T-helper 2 cell (primary cell): ENCODE measurements at places on chromosomes 2 and 18.

DNA sequence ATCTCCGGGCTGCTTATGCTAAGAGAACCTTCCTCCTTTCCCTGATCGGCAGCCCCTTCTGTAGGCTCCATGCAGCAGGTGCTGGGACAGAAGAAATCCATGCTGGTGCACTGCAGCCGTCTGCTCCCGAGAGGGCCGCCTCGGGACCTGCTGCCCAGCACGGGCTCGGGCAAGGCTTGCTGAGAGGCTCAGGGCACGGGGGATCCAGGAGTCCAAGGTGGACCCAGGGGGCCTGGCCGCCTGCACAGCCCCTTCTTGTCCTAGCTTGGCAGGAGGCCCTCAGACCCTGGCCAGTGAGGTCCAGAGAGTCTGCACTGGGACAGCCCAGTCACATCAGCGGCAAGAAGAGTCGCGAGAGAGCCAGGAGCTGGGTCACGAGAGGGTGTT is 13.3 kb upstream of the DUSP2 start:
- DNase-seq = no peak

- DNase-seq = no peak
Measured at GRCh38 chr2:241496904-241497877, 11.2 kb downstream of the STK25 start.

DNA sequence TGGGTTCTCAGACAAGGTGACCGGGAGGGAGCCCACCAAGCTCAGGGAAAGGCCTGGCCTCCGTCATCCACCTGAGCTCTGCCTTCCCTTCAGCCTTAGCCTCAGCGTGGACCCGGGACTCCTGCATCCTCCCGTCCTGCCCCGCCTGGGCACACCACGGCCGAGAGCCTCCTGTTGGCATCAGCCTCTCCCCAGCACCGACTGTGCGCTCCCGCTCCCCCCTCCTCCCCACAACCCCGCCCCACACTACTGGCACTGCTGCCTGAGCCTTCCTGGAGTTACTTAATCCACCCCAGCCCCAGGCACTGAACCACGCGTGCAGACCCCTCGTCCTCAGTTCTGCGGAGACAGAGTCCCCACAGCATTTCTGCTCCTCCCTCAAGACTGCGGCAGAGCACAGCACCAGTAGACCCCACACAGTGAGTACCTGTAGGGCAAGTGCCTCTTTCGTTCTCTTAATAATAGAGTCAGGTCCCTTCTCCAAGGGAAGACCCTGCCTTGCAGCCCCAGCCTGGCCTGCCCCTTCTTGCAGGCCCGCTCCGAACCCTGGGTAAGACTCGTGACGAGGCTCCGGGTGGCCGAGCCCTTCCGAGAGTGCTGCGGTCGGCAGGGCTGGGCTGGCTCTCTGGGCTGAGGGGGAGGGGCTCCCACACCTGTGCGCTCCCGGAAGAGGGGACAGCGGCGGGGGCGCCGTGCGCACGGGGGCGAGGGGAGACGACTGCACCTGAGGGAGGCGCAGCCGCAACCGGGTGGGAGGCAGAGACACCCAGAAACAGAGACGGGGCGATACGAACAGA is at the start of gene AMER3:
AMER3 (plus strand) TSS at position 285 of the 797 bp plus-strand sequence. CDS start 6,533 bp downstream, outside the sequence.
- DNase-seq = no peak

DNA sequence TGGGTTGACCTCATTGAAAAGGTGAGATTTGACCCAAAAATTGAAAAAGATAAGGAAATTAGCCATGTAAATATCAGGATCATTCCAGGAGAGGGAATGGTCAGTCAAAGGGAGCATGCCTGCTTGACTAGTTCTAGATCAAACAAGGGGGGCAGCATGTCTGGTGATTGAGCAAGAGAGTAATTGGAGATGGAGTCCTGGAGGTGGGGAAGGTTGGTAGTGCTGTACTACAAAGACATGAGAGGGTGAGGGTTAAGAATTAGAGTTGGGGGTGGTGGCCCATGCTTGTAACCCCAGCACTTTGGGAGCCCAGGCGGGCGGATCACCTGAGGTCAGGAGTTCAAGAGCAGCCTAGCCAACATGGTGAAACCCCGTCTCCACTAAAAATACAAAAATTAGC is 2.0 kb downstream of the MRPL30 start:
- no peak for DNase-seq

- DNase-seq = no peak
Measured at GRCh38 chr2:81976998-81977397, 1672.4 kb upstream of the LRRTM1 start.

DNA sequence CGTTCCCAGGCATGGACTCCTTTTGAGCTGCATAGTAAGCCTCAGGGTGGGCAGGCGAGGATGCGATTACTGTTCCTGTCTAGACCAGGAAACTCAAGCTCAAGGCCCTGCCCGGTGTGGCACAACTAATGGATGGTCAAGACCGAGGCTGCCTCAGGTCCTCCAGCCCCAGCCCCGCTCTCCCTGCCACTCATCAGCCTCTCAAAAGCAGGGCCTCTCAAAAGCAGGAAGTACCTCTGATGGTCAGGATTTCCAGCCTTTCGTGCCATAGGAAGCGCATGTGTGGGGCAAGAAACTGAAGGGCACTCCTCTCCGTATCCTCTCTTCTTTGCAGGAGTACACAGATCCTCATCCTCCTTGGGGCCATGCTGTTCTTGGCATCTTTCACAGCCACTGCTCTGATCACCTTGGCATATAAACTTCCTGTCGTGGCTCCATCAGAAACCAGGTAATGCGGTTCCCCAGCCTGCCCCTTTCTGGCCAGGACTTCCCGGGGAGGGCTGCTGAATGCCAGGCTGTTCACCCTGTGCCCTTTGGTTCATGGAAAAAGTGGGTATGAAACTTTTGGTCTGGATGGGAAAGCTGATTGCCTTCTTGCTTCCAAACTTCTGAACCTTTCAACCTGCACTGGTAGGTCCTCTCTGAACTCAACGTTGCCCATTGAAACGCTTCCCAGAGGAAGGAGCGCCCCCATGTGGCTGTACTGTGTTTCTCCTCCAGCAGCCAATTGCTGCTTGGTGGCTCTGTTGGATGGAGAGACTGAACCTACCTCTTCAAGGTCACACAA is 82.8 kb upstream of the SEC11C start:
- DNase-seq = no peak

DNA sequence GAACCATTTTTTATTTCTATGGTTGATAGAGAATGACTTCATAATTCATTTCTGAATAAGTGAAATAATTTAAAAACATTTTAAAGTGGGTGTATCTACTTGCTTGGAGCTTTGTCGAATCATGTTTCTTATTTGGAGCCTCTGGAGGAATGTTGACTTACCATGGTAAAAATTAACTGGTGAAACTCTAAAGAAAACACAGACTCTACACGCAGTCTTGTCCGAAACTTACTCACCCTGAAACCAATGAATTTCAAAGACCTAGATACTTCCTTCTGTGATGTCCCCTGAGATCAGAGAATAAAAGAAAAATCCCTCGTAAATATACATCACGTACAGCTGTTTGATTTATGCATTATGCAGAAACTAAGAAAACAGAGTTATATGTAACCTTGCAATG is 665.2 kb upstream of the NRXN1 start:
- no peak for DNase-seq

DNA sequence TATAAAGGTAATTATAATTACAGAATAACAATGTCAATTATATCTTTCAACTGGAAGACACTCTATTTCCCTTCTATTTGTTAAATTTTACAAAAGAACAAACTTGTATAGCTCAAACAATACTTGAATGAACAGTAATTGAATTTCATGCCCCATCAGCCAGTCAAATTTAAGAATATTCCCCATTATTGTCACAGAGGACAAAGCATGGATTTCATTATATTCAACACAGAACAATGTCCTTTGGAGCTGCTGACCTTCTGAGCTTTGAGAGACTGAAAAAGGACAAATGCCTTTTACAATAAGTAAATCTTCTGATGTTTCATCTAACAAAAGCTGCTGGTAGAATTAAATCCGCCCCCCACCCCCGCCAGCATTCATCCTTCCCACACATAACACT is 187.5 kb upstream of the MC4R start:
- no peak for DNase-seq

- DNase-seq = no peak
Measured at GRCh38 chr2:119233326-119234020, 9.8 kb downstream of the STEAP3 start.

- no peak for DNase-seq
Measured at GRCh38 chr2:165113414-165113813, 90.4 kb downstream of the SCN3A start.

DNA sequence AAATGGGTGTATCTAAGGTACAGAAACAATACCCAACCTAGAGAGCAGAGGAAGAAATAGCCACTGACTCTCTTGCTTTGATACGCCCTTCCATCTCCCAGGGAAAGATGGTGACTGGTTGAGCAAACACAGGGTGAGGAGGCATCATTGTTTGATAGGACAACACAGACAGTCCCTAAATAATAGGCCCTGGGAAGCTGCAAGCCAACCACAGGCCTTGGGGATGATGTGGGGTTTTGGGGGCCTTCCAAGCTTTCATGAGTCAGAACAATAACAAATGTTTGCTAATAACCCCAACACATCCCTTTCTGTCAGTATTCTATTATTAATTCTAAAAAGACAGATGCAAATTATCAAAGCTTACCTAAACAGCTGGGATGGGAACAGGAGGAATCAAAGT is 9.8 kb downstream of the LGALSL start:
- DNase-seq = no peak

GRCh38 chr2:98519156-98519555 is 74.5 kb downstream of the INPP4A start:
- DNase-seq = no peak

GRCh38 chr2:160920061-160920460 is 240.2 kb upstream of the TANK start:
- DNase-seq = no peak

DNA sequence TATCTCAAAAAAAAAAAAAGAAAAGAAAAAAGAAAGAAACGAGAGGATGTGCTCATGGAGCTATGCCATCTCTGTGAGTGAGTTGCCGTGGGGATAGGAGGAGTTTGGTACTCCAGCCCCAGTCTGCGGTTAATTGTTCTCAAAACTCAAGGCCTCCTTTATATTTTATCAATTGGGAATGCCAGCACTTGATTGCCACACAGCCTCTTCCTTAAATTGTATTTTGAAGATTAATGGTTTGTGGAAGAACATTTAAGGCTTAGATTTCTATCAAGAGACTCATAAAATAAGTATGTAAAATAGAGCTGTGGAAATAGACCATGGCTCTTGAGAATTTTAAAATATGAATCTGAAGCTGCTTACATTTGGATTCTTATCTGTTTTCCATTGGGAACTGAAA is 29.8 kb downstream of the KCNE4 start:
- DNase-seq = no peak

DNA sequence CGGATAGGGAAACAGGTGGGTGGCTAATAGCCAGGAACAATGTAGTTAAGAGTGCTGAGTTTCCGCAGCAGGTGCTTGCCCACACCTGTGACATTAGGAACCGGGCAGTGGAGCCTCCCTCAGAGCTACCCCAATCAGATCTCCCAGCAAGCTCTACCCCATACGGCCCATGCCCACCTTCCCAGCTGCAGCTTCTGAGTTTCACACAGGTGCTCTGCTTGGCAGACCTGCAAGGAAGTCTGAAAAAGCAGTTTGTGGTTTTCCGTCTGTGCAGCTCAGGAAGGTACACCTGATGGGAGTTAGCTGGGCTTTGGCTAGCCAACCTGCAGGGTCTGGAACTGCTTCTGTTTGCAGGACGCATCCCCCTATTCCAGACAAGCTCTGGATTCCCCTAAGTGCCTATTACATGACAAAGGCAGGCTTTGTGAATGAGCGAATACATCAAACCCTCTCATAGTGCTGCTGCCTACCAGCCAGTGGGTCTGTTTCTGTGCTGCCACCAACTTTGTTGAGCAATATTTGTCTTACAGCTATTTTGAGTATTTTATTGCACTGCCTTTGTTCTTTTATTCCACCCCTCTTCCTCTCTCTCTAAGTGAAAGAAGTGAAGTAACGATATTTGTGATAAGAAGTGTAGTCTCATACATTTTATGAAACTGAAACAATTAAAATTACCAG is 24.7 kb upstream of the CEP68 start:
- DNase-seq = no peak

DNA sequence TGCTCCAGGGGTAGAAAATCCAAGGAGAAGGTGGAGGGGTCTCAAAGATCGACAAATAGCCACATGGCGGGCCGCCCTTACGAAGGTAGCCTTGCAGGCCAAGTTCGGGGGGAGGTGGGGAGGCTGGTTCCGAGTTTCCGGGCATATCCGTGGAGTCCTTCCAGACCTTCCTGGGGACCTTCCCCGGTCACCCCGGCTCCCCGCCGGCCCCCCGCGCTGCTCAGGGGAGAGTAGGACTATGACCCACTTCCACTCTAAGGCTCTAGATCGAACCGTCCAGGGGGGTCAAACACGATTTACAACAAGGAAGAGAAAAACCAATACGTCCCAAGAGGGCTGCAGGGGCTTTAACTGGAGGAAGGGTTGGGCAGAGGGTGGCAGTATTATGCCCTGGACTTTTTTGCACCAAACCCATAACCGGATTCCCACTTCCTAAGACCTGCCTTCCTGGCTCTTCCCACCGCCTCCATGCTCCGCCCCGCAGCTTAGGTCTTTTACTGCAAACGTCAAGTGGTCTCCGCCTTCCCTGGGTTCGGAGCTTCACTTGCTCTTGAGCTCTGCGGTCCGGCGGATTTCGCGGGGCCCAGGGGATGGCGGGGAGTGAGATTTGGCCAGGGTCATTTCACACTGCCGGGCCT is 779 bp upstream of the LYPD6 start:
- DNase-seq = no peak

GRCh38 chr2:131044757-131045150 is 48.5 kb downstream of the FAM168B start:
- DNase-seq = no peak

DNA sequence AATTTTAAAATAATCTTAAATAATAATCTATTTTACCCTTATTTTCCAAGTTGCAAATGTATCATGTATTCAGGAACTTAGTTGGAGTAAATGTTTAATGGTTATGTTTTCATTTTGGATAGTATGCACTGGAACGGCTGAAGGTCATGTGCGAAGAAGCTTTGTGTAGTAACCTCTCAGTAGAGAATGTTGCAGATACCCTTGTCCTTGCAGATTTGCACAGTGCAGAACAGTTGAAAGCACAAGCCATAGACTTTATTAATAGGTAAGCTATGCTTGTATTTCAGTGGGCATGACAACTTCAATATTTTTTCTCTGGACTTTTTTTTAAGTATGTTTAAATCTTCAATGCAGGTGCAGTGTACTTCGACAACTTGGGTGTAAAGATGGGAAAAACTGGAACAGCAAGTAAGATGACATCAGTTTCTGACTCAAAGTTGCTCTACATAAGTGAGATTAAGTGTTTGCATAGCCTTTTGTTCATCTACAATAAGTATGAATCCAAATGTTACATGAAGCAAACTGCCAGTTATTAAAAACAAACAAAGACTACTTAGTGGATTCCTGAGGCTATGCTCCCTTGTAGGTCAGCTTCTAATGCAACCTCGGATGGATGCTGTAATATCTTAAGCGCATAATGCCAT is 63.1 kb downstream of the SPOPL start:
- DNase-seq = no peak

DNA sequence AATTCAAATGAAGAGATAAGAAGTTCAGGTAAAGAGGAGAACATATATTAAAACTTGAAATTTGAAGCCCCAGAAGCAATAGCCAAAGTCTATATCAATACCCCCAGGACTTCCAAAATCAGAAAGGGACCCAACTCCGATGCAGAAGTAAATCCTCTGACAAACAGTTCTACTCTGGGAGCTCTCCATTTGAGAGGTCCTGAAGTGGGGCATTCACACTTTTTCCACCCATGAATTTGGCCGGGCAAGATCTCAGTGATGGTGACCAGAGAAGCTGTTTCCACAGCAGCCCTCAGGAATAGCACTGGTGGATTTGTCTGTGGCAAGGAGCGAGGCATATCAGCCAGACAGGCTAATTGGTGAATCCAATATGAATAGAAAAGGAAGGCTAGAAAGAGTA is 313.6 kb upstream of the MC4R start:
- no peak for DNase-seq

GRCh38 chr18:24126155-24126961 is 12.5 kb upstream of the CABYR start:
- no peak for DNase-seq
